NCI-H1436 treated with DMSO at 0.1 percent for 48 hours (cell line): ENCODE measurements at places on chromosomes 5 and 9.

DNA sequence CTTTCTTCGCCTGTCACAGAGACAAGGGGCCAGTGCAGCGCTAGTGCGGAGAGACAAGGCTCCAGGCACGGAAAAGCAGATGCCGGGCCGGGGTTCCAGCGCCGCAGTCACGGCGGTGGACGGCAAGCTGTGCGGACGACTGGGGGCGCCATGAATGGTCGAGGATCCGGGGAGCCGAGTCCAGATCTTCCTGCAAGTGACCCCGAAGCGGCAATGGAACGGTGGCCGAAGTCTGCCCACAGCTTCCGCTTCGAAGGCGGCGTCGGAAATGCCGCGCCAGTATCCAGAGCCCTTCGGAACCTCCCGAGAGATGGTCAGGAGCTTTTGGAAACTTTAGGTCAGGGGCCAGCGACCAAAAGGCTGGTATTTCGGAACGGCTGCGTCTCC lies 601 bp upstream of the FAF2 start:
- DNase-seq, result no peak

- DNase-seq, result no peak
Measured at GRCh38 chr5:78523314-78524193, 125.0 kb downstream of the LHFPL2 start.

DNA sequence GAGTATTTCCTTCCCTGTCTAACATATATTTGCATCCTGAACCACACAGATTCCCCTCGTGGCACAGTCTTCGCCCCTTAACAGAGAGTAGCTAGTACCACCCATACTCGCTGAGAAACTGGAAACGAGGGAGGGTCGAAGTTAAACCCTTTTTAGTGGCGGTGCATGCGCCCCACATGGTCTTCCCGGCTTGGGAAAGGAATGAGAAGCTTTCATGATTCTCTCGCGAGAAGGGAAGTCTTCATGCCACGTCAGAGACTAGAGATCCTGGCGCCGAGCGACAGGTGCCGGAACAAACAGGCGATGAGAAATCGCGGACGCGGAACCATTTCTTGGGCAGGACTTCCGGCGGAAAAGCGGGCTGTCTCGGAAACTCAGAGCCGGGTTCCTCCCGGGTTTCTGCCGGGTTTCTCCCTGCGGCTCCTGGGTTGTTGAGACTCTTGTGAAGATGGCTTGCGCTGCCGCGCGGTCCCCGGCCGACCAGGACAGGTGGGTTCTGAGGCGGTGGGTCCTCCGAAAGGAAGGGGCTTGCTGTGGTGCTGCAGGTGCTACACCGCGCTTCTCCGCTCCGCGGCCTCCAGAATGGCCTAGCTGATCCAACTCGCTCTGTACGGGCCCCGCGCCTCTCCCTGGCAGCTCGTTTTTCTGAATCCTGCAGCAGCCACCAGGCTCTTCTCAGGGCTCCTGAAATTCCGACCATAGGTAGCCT lies at the start of gene SRP19:
TSS of gene SRP19 (plus strand) at position 359 of the 709 bp plus-strand sequence. CDS start at position 449, 90 bp downstream.
- peak; percentile 76 for DNase-seq

GRCh38 chr5:116912221-116912620 lies 337.6 kb upstream of the SEMA6A start:
- DNase-seq, result no peak

GRCh38 chr5:176528301-176528700 lies 8.9 kb downstream of the RNF44 start:
- no peak for DNase-seq

DNA sequence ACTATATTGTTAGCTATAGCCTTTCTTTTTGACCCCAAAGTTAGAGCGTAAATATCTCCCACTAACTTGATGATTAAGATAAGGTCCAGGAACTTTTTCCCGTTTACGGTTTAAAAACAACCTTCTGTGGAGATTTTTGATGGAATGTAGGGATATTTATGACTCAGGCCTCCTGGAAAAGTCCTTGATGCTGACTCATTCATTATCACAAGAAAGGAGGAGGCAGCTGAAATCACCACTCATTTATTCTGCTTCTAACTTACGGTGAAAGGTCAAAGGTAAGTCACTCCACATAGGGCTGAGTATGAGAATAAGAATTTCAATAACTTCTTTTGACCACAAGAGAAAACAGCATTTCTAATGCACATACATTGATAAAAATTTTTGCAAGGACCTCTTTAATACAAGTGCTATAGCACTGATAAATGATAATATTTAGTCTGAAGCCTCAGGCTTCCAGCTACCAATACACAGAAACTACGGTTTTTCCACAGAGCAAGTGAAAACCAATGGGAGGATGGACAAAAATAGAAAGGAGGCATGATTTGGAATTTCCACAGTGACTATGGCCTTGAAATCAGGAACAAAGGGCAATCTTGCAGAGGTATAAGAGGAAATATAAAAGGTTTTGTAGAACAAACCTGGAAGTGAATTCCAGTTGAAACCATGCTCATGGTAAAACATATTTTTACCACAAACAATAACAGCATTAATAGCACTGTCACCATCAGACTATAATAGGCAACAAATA lies 146.5 kb downstream of the PPP2R2B start:
- no peak for DNase-seq

DNA sequence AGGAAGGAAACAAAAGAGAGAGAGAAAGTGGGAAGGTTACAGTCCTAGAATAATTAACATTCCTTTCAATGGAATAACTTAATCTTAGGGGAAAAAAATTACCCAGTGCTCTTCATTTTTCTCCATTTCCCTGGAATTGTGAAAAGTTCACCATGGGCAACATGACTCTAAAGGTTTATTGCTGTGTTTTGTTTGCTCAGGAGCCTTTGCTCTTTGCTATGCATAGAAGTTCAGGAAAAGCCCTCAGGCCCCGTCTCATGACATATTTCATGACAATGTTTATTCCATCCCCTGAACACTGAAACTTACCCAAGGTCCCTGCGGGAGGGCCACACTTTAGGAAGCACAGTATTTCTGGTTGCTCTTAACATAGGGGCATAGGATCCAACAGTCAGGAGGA lies 9.8 kb upstream of the CTSL start:
- DNase-seq, result no peak

DNA sequence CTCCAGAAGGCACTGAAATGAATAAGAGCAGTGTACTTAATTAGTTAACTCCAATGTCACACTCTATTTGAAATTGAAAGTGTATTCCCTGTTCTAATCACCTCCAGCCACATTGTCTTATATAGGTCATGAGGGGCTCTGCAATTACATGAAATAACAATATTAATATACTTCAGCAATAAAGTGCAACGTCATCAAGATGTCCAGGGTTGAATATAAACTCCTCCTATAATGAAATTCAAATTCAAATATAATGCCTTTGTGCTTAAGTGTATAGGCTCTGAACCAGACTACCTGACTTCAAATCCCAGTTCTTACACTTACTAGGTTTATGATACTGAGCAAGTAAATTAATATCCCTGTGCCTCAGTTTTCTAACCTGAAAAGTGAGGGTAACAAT lies 195.6 kb upstream of the SMC2 start:
- no peak for DNase-seq

DNA sequence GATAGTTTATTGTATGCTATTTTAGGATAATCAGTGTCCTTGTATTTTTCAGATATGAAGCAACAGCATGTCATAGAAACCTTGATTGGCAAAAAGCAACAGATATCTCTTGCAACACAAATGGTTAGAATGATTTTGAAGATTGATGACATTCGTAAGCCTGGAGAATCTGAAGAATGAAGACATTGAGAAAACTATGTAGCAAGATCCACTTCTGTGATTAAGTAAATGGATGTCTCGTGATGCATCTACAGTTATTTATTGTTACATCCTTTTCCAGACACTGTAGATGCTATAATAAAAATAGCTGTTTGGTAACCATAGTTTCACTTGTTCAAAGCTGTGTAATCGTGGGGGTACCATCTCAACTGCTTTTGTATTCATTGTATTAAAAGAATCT lies 14.5 kb downstream of the CCT5 start:
- DNase-seq, result no peak

- no peak for DNase-seq
Measured at GRCh38 chr9:129362287-129363000, 184.4 kb upstream of the IER5L start.

DNA sequence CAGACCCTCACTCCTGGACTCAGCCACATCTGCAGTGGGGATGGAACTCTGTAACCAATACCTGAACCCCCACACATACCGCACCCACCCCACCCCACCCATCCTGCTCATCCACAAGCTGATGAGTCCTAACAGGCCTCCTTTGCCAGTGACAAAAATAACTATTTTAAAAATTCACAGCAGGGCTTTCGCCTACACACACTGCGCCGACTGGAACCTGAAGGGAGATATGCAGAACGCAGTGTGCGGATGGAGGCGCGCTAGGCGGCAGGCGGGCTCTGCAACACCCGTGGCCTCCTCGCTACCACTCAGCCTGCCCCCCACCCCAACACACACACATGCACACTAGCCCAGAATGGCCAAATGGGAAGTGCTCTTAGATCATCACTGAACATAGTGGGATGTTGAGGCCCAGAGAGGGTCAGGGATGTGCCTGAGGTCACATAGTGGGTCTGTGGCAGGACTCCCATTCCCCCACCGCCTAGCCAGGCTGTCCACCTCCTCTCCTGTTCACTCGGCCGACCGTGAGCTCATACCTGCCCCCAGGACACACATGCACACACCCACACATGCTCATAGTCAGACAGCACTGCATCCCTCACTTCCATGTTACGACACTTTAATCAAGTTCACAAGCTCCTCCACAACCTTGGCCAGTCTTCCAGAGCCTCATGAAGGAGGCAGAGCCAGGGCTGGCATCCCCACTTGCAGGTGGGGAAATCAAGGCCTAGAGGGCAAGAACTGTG lies 6.3 kb upstream of the CAMK2A start:
- DNase-seq, result no peak

DNA sequence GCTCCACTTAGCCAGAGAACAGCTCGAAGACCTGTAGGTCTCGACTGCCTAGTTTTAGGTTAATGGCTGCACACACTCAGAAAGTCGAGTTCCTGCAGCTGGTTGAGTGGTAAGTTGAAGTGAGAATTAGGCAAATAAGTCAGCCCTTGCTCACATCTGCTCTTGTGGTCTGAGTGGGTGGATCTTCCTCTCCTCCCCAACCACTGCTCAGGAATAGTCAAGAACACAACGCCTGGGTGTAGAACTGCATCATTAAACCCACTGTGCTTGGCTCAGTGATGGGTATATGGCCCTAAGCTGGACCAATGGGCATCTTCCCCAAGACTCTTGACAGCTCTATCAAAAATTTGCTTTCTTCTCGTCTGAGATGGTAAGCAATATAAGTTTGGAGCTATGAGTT lies 20.9 kb upstream of the ADAM19 start:
- DNase-seq, result no peak

DNA sequence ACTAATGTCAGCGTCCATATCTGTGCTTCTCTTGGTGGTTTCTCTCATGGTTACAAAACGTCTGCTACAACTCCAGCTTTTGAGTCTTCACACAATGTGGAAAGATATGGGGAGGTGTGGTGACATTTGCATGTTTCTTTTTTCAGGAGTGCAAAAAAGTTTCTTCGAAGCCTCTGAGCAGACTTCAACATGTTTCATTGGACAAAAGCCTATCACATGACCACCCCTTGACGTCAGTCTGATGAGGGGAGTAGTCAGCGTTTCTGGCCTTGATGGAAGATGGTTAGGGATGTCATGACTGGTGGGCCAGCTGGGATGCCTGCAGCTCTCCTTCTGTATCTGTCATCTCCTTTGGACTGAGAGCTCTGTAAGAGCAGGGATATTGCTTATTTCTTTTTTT lies 61.4 kb downstream of the PTPDC1 start:
- no peak for DNase-seq

GRCh38 chr9:16139774-16140173 lies 586.9 kb downstream of the CCDC171 start:
- no peak for DNase-seq

DNA sequence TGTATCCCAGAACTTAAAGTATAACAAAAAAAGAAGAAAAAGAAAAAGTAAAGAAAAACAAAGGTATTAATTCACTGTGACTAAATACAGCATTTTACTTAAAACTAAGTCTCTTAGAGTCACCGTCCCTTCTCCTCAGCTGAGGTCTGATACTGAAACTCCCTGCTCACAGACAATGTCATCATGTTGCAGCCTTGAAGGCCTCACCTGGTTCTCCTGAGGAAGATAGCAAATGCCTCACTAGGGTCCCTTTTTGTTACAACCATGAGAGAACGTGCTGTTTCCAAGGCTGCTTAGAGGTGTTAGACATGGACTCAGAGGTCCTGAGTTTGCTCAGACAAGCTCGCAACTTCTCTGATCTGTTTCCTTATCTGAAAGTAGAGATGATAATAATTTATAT lies 357.2 kb downstream of the MTRR start:
- no peak for DNase-seq

DNA sequence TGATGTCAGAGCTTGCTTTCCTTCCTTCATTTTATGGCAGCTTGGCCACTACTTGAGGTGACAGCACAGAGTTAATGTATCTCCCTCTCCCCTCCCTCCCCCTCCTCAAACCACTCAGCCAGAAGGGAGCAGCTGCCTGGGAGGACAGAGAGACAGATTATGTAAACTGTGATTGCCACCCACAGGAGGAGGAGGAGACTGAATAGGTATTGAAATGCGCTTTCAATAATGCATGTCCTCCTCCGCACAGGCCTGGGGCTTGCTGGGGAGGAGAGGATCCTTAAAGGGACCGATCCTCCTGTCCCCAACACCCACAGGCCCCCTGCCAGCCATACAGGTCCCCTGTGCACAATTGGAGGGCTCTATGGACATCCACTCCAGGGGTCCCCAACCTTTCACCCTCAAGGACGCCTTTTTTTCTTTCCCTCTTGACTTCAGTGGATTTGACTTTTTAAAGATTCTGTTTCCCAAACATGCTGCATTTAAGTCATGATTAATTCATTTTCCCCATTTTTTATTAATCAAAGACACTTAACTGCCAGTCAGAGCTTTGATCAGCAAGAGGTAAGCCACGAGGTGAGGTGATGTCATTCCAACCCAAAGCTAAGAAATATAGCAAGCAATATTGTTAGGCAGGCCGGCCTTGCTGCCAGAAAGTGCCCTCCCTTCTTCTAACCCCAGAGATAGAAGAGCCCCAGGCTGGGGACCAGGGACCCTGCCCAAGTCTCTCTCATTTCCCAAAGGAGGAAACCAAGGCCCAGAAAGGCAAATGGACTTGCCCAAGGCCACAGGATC lies 47.5 kb upstream of the CPLX2 start:
- DNase-seq, result peak; percentile 51

DNA sequence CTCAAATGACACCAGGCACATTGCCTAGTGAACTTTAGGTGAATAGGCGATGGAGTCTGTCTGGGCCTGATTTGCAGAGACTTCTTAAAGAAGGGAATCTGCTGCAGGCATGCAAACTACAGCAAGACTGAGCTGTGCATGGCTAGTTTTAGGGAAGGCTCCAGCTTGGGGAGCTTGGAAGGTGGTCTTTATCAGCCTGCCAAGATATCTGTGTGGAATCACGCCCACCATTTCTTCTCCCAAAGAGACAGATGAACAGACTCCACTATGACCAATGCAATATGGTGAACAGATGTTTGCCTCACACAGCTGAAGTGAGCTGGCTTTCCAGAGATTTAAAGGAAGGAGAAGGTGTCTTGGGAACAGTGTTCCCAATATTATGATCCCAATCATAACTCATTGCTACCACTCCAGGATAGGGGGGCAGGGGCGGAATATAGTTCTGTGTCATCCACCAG lies 129.0 kb upstream of the HMHB1 start:
- DNase-seq, result no peak

GRCh38 chr5:79851391-79851863 lies 139.6 kb downstream of the MTX3 start:
- DNase-seq, result no peak
